ENCODE measurements at places on chromosomes 7 and 10.
A peak's percentile ranks its signal among the peaks of the same experiment; 100 is the strongest.

GRCh38 chr7:130397758-130398073 lies 17.4 kb downstream of the CPA1 start:
- no peak for DNase-seq

DNA sequence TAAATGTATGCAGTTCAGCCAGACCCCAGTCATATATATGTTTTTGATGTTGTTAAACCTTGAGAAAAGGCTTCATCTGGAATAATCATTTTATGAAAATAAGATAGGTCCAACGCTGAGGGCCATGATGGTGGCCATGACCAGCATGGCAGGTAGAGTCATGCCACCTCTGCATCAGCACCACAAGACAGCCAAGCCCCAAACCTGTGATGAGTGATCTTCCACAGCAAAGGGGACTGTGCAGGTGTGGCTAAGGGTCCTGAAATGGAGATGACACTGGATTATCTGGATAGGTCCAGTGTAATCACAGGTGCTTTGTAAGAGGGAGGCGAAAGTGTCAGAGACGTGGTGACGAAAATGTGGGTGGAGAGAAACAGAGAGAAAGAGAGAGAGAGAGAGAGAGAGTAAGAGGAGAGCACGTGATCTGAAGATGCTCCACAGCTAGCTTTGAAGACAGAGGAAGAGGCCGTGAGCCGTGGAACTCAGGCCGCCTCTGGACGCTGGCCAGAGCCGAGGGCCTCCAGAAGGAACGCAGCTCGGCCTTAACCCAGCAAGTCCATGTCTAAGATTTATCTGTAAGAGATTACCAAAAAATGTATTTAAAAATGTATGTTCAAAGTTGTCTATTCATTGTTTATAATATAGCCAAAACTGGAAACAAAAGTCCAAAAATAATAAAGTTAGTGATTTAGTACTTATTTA lies 304.4 kb upstream of the SHH start:
- DNase-seq: no peak

GRCh38 chr10:109862738-109863137 lies 60.6 kb downstream of the XPNPEP1 start:
- DNase-seq: no peak

- no peak for DNase-seq
These were observed 45.7 kb downstream of the GLRX3 start for GRCh38 chr10:130181858-130182257.

GRCh38 chr7:31744294-31744874 lies 57.4 kb downstream of the PPP1R17 start:
- DNase-seq: peak; percentile 64

GRCh38 chr7:32163896-32164295 lies 93.7 kb upstream of the PDE1C start:
- no peak for DNase-seq

DNA sequence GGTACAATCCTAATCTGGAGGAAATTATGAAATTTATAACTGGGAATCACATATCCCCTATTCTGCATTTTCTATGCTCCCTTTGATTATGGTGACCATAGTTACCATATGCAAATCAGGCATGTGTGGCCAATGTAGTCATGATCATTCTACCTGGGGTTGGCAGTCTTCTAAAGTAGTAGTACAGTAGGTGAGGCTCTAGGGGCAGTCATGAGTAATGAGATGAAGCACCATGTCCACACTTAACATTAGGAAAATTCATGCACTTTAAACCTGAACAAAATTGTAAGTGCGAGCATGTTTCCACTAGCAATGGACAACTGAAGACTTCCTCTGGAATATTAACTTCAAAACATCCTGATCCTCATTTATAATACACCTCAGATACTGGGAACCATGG lies 545.9 kb downstream of the SUGCT start:
- DNase-seq: no peak

DNA sequence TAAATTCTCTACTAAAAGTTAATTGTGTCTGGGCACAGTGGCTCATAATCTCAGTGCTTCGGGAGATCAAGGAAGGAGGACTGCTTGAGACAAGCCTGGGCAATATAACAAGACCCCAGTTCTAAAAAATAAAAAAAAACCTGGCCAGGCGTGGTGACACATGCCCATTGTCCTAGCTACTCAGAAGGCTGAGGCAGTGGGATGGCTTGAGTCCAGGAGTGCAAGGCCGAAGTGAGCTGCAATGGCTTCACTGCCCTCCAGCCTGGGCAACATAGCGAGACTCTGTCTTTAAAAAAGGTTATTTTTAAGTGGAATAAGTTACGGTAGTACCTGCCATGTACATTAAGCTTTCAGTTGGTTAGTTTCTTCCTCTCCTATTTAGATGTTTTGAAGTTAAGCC lies 28.9 kb downstream of the CDK14 start:
- peak; percentile 50 for DNase-seq

DNA sequence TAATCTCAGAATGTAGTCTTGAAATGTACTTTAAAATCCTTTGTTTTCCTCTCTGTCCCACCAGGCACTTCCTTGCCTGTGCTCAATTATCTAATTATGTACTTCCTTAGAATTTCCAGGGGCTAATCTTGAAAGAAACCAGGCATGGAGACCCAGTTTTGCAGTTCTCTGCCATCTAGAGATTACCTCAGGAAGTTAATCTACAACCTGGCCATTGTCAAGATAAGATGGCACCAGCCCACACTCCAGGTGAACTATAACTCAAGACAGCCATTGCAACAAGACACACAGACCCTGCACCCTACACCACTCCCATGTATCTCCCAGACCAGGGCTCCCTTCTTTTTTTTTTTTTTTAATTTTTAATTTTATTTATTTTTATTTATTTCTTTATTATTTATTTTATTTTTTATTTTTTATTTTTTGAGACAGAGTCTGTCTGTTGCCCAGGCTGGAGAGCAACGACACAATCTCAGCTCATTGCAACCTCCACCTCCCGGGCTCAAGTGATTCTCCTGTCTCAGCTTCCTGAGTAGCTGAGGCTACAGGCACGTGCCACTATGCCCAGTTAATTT lies 85.9 kb upstream of the TRIM24 start:
- DNase-seq: no peak

GRCh38 chr7:128860158-128861073 lies 2.2 kb upstream of the ATP6V1F start:
- DNase-seq: no peak

DNA sequence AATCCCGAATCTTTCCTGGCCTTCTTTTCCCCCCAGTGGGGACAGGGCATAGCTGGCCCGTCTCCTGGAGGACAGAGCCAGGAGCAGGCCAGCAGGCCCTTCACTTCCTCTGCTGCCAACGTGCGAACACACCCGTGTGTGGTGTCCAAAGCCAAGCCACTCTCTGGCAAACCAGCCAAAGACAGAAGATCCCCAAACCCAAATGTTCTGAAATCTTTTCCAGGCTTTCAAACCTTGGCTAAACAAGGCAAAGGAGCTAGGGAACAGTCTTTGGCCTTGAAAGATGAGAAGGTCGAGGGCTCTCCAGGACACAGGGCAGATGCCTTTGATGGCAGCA lies 63.0 kb downstream of the PROSER2 start:
- no peak for DNase-seq

DNA sequence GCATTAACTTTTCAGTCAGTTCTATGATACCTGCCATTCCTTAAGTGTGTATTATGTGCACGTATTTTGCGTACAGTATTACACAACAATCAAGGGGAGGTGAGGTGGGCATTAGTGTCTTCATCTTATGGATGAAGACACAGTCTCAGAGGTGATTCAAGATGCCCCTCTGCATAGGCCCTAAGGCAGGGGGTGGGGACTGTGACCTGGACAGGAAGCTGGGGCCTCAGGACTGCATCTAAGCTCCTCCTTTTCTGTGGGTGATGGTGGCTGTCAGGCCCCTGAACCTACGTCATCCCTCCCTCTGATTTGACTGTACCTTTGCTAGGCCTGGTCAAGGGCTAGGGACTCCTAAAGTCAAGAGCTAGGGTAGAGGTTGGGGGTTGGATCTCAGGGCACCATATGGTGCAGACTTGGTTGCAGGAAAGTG lies 38.9 kb downstream of the HK1 start:
- no peak for DNase-seq

GRCh38 chr10:29326299-29326698 lies 37.4 kb downstream of the LYZL1 start:
- no peak for DNase-seq

DNA sequence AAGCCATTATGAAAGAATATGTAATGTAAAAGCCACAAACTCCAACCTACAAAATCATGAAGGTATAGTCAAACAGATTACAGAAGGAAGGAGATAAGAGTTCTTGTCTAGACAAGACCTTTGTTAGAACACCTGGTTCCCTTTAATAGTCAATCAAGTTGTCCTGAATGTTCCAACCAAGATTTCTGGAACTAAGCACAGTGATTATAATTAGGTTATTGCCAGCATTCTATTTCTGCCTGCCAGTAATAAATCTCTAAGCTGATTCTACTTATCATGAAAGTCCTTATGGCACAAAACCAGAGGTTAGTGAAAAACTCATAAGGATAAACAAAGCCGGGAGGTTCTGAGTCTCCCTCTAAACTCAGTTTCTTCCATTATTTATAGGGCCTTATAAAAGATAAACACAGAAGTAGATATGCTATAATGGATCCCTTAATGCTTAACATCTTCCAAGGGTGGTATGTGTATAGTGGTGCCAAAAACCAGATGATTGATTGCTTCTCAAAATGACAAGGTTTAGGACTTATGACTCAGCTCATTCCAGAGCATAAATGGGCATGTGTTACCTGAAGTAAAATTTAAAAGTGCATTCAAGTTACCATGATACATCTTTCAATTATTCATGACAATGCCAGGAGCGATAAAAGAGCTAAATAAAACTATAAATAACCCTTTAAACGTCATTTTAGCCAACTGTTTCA lies 237.2 kb downstream of the CSTF2T start:
- no peak for DNase-seq

DNA sequence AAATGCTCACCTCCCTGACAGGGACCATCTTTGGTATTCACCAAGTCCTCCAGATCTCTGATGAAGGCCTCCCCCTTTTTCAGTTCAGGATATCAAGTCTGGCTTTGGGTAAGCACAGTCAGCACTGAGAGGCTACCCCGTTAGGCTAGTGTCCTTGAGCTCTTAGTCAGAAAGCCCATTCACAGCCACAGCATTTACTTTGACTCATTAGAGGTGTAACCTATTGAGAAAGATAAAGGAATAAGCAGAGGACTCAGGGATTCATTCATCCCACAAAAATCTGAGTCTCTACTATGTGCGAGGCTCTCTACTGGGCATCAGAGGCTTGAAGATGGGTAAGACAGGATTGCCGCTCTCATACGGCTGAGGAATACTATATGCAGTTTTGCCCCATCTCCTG lies 14.0 kb upstream of the RAMP3 start:
- no peak for DNase-seq

DNA sequence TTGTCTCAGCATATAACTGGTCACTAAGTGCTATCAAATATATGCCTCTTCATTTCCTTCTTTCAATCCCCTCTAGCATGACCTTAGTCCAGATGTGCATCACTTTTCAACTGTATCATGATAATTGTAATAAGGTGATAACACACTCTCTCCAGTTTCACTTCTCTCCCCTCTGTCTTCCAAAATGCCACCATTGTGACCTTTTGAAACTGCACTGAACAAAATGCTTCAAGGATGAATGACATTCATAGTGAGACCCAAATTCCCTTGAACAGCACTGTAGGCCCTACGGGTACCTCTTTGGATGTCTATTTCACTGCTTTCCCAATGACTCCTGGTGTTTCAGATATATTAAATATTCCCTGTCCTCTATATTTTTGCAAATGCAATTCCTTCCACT lies 224.8 kb downstream of the DNAJB9 start:
- no peak for DNase-seq

GRCh38 chr7:98923512-98923911 lies 45.2 kb downstream of the TRRAP start:
- DNase-seq: no peak

GRCh38 chr10:63761243-63761642 lies 240.0 kb downstream of the REEP3 start:
- DNase-seq: no peak

- no peak for DNase-seq
These were observed 365.9 kb downstream of the CRPPA start for GRCh38 chr7:16055263-16055976.

- DNase-seq: no peak
These were observed 129.0 kb downstream of the DNAH11 start for GRCh38 chr7:21671859-21672258.

DNA sequence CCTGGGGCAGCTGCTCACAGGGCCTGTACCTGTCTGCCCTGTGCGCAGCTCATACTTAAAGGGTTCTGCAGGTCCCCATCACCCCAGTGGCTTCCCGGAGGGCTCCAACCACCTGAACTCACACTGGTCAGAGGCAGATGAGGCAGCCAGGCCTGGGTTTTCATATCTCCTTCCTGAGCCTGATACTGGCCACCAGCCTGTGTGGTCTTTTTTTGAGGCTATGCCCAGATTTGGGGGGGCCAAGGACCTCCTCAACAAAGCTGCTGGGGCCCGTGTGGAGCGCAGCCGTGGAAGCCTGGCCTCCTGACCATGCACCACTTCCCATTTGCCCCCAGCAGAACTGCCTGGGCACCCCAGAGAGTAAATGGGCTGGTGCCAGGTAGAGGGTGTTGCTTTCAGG lies 25.7 kb downstream of the PNLIPRP2 start:
- DNase-seq: no peak

DNA sequence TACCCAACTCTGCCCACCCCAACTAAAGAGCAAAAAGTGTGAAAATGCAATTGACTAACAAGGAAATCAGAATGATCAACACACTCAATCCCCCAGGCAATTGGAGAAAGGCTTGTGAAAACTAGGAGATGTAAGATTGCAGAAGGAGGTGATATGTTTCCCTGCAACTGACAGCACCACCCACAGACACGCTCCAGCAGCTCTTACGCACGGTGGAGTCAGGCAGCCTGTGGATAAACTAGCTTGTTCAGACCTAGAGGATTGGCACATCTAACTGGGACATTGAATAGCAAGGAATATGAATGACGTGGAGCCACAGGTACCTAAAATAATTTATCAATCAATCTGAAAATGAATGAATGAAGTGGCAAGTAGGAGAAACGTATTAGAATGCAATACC lies 125.7 kb upstream of the MYO3A start:
- DNase-seq: no peak

DNA sequence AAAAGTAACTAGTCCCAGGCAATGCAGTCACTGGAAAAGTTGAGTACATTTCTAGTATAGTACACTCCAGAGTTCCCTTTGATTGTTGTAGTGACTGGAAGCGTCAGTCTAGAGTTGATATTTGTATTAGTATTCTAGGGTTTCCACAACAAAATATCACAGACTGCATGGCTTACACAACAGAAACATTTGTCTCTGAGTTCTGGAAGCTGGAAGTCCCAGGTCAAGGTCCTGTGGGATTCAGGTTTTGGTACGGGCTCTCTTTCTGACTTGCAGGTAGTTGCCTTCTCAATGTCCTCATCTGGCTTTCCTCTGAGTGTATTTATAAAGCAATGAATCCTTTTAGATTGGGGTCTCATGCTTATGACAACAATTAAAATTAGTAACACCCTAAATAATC lies 1119.1 kb upstream of the PHF14 start:
- DNase-seq: no peak
